Neural cell (in vitro differentiated cells): ENCODE measurements at places on chromosomes 13 and 19. TPM values are rescaled to one million over a fixed set of nuclear protein-coding genes. Genes with fewer than 3 reads are reported as not detected.

Gene MZT1
- 38.5 and 48.0 TPM in 2 replicates for polyA plus RNA-seq

Gene ZNF577
- polyA plus RNA-seq = 44.0 and 54.1 TPM in 2 replicates

Gene SHISA7
- polyA plus RNA-seq = 4.5 and 7.1 TPM in 2 replicates

Gene CGB5
- not detected in 2 replicates for polyA plus RNA-seq

Gene ZNF586
- 22.0 and 23.7 TPM in 2 replicates for polyA plus RNA-seq

Gene C19orf73
- 5.7 and 8.4 TPM in 2 replicates for polyA plus RNA-seq

Gene CCNE1
- 3.4 and 4.1 TPM in 2 replicates for polyA plus RNA-seq

Gene TMEM221
- polyA plus RNA-seq = not detected in 2 replicates

Gene BST2
- polyA plus RNA-seq = not detected in 2 replicates

Gene STX10
- 157 and 191 TPM in 2 replicates for polyA plus RNA-seq

Gene ZNF491
- 26.0 and 29.8 TPM in 2 replicates for polyA plus RNA-seq

Gene ZNF578
- 0.47 and 1.1 TPM in 2 replicates for polyA plus RNA-seq

Gene ZNF529
- 53.7 and 54.5 TPM in 2 replicates for polyA plus RNA-seq

Gene ZNF829
- polyA plus RNA-seq = 1.8 and 1.9 TPM in 2 replicates

Gene ZNF440
- polyA plus RNA-seq = 24.7 and 26.6 TPM in 2 replicates

Gene KCNN4
- polyA plus RNA-seq = not detected in 2 replicates

Gene PRKCG
- 0.99 and 2.2 TPM in 2 replicates for polyA plus RNA-seq

Gene EFNA2
- polyA plus RNA-seq = 9.8 and 10.3 TPM in 2 replicates

Gene SPINT2
- 236 and 378 TPM in 2 replicates for polyA plus RNA-seq

Gene KLK14
- not detected in 2 replicates for polyA plus RNA-seq

Gene DNM2
- 31.4 and 34.8 TPM in 2 replicates for polyA plus RNA-seq

Gene NUP62
- polyA plus RNA-seq = 24.9 and 32.2 TPM in 2 replicates

Gene LYPD5
- polyA plus RNA-seq = not detected in 2 replicates

Gene RASL11A
- 1.7 and 4.5 TPM in 2 replicates for polyA plus RNA-seq

Gene SLITRK5
- polyA plus RNA-seq = 4.2 and 4.3 TPM in 2 replicates

Gene KIR3DL2
- not detected in 2 replicates for polyA plus RNA-seq

Gene LILRA2
- not detected in 2 replicates for polyA plus RNA-seq

Gene ACER1
- 0.62 TPM in 1 of 2 replicates, not detected in the other for polyA plus RNA-seq

Gene ZNF600
- polyA plus RNA-seq = 0.59 TPM in 1 of 2 replicates, not detected in the other

Gene CGB2
- not detected in 2 replicates for polyA plus RNA-seq

Gene ZIC5
- polyA plus RNA-seq = 0.94 and 0.98 TPM in 2 replicates

Gene ZFR2
- polyA plus RNA-seq = 9.0 and 16.9 TPM in 2 replicates

Gene CNN1
- 0.18 TPM in 1 of 2 replicates, not detected in the other for polyA plus RNA-seq

Gene VAV1
- not detected in 2 replicates for polyA plus RNA-seq

Gene ZNF132
- 0.77 and 1.0 TPM in 2 replicates for polyA plus RNA-seq

Gene ZNF607
- polyA plus RNA-seq = 8.9 and 13.4 TPM in 2 replicates

Gene PGLYRP2
- polyA plus RNA-seq = not detected in 2 replicates

Gene KIR2DL4
- not detected in 2 replicates for polyA plus RNA-seq

Gene SLC27A1
- 22.0 and 27.0 TPM in 2 replicates for polyA plus RNA-seq

Gene AMER2
- 32.9 and 33.2 TPM in 2 replicates for polyA plus RNA-seq

Gene IL4I1
- not detected in 2 replicates for polyA plus RNA-seq

Gene LIM2
- polyA plus RNA-seq = not detected in 2 replicates

Gene SBK2
- polyA plus RNA-seq = not detected in 2 replicates

Gene MPND
- polyA plus RNA-seq = 34.8 and 37.0 TPM in 2 replicates

Gene SETDB2
- 10.2 and 14.6 TPM in 2 replicates for polyA plus RNA-seq

Gene ZNF99
- not detected in 2 replicates for polyA plus RNA-seq
